Right lobe of liver (tissue), 6 donors: ENCODE measurements at places on chromosomes 3 and 15. TPM values are rescaled to one million over a fixed set of nuclear protein-coding genes. Genes with fewer than 3 reads are reported as not detected.

The UNC13C gene
- total RNA-seq: not detected

The MYLK gene
- total RNA-seq: 138 TPM

The CADM2 gene
- 1.3 TPM for total RNA-seq

The DNAH1 gene
- 9.3 TPM for total RNA-seq

The ROPN1 gene
- total RNA-seq: not detected

The CLRN1 gene
- total RNA-seq: not detected

The PYDC2 gene
- not detected for total RNA-seq

The CPLX3 gene
- not detected for total RNA-seq

The AVEN gene
- 8.8 TPM for total RNA-seq

The IL12A gene
- total RNA-seq: not detected

The LRRC31 gene
- 4.9 TPM for total RNA-seq

The RAB8B gene
- total RNA-seq: 5.8 TPM

The TM6SF1 gene
- total RNA-seq: 1.5 TPM

The TLR9 gene
- total RNA-seq: 0.12 TPM

The MUSTN1 gene
- not detected for total RNA-seq

The LRRIQ4 gene
- not detected for total RNA-seq

The GNAT1 gene
- 0.07 TPM for total RNA-seq

The WNT7A gene
- total RNA-seq: not detected

The NEIL1 gene
- 16.6 TPM for total RNA-seq

The GOLGA6L7 gene
- not detected for total RNA-seq

The SEMA3B gene
- total RNA-seq: 2.3 TPM

The TIMP4 gene
- total RNA-seq: 0.66 TPM

The GOLGA8T gene
- not detected for total RNA-seq

The KIF15 gene
- 0.09 TPM for total RNA-seq

The ST8SIA2 gene
- not detected for total RNA-seq

The SAXO2 gene
- 0.26 TPM for total RNA-seq

The GAP43 gene
- not detected for total RNA-seq

The ILDR1 gene
- not detected for total RNA-seq

The CCDC9B gene
- 4.2 TPM for total RNA-seq

The PATL2 gene
- 0.68 TPM for total RNA-seq

The CGNL1 gene
- 41.6 TPM for total RNA-seq

The TM4SF4 gene
- 389 TPM for total RNA-seq

The HTD2 gene
- 6.1 TPM for total RNA-seq

The IQCF5 gene
- total RNA-seq: not detected

The TAGLN3 gene
- total RNA-seq: not detected

The PYGO1 gene
- 0.09 TPM for total RNA-seq

The ERICH6 gene
- not detected for total RNA-seq

The NRG4 gene
- total RNA-seq: 2.3 TPM

The CCR9 gene
- not detected for total RNA-seq
